Endothelial cell of umbilical vein (primary cell): ENCODE measurements at places on chromosomes 5 and 9. TPM values are rescaled to one million over a fixed set of nuclear protein-coding genes. Genes with fewer than 3 reads are reported as not detected.

Gene STOM
- 138 and 170 TPM in 2 replicates for total RNA-seq

Gene TICAM2
- total RNA-seq = 3.2 and 3.5 TPM in 2 replicates

Gene GRM6
- not detected in 2 replicates for total RNA-seq

Gene FAM169A
- total RNA-seq = 0.62 and 0.72 TPM in 2 replicates

Gene APC
- total RNA-seq = 39.6 and 42.0 TPM in 2 replicates

Gene UNC5A
- total RNA-seq = 0.22 and 0.51 TPM in 2 replicates

Gene KIF12
- total RNA-seq = 0.51 and 0.97 TPM in 2 replicates

Gene NR4A3
- total RNA-seq = 0.22 and 0.23 TPM in 2 replicates

Gene FOXD4L3
- total RNA-seq = not detected in 2 replicates

Gene LRRTM2
- 0.14 and 0.20 TPM in 2 replicates for total RNA-seq

Gene SLC12A7
- 28.7 and 38.8 TPM in 2 replicates for total RNA-seq

Gene LHX6
- 9.4 and 18.4 TPM in 2 replicates for total RNA-seq

Gene GZMA
- total RNA-seq = not detected in 2 replicates

Gene CDH12
- not detected in 2 replicates for total RNA-seq

Gene HTR4
- total RNA-seq = not detected in 2 replicates

Gene C7
- 0.29 TPM in 1 of 2 replicates, not detected in the other for total RNA-seq

Gene NR2F1
- total RNA-seq = 21.5 and 23.9 TPM in 2 replicates

Gene NEUROG1
- not detected in 2 replicates for total RNA-seq

Gene TXNDC15
- 49.7 and 68.6 TPM in 2 replicates for total RNA-seq

Gene TIMD4
- total RNA-seq = not detected in 2 replicates

Gene PRRC1
- 72.7 and 77.6 TPM in 2 replicates for total RNA-seq

Gene DPYSL3
- 142 and 146 TPM in 2 replicates for total RNA-seq

Gene DBH
- total RNA-seq = not detected in 2 replicates

Gene CTSL
- total RNA-seq = 105 and 107 TPM in 2 replicates

Gene IL5
- not detected in 2 replicates for total RNA-seq

Gene BRINP1
- not detected in 2 replicates for total RNA-seq

Gene GPR150
- 0.31 and 0.35 TPM in 2 replicates for total RNA-seq

Gene SLC46A2
- total RNA-seq = not detected in 2 replicates

Gene PCDHA12
- not detected in 2 replicates for total RNA-seq
